H9 (cell line): ENCODE measurements at places on chromosomes 6 and 20.

DNA sequence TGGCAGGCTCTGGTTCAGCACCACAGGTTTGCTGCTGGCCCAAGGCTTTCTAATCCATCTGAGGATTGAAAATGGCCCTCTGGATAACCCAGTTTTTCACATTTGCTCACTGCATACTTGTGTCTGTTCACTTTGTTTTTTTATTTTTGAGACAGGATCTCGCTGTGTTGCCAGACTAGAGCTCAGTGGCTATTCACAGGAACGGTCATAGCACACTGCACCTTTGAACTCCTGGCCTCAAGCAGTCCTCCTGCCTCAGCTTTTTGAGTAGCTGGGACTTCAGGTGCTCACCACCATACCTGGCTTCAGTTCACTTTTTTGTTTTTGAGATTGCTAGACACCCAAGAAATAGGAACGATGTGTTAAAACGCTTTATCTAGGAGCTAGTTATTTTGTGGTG, 57.9 kb downstream of the ITCH start:
- DNase-seq = no peak

DNA sequence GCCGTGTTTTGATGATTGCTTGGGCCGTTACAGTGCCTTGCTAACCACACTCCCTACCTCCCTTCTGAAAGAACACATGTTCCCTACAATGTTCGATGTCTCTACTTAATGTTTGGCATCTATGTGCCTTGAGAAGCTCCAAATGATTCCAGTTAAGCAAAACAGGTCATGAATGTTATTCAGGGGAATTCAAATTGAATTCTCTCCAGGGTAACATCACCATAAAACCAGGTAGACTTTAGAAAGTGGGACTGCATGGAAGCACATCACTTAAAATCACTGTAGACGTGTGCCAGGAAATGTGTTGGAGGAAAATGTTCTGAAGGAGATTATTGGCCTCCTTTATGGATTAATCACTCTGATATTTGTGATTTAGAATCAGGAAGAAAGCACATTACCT, 128.1 kb downstream of the ADAT2 start:
- no peak for DNase-seq

GRCh38 chr6:125121894-125122293, 31.7 kb upstream of the TPD52L1 start:
- no peak for DNase-seq

DNA sequence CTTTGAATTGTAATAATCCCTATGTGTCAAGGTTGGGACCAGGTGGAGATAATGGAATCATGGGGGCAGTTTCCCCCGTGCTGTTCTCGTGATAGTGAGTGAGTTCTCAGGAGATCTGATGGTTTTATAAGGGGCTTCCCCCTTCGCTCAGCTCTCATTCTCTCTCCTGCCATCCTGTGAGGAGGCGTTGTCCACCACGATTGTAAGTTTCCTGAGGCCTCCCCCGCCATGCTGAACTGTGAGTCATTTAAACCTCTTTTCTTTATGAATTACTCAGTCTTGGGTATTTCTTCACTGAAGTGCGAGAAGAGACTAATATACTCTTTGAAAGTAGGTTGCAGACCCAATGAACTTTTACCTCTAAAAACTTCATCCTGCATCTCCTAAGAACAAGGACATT, 39.2 kb upstream of the KCNG1 start:
- DNase-seq = no peak

GRCh38 chr6:134600671-134601070, 282.8 kb upstream of the SGK1 start:
- no peak for DNase-seq

GRCh38 chr6:106413016-106413415, 52.5 kb downstream of the CRYBG1 start:
- no peak for DNase-seq

DNA sequence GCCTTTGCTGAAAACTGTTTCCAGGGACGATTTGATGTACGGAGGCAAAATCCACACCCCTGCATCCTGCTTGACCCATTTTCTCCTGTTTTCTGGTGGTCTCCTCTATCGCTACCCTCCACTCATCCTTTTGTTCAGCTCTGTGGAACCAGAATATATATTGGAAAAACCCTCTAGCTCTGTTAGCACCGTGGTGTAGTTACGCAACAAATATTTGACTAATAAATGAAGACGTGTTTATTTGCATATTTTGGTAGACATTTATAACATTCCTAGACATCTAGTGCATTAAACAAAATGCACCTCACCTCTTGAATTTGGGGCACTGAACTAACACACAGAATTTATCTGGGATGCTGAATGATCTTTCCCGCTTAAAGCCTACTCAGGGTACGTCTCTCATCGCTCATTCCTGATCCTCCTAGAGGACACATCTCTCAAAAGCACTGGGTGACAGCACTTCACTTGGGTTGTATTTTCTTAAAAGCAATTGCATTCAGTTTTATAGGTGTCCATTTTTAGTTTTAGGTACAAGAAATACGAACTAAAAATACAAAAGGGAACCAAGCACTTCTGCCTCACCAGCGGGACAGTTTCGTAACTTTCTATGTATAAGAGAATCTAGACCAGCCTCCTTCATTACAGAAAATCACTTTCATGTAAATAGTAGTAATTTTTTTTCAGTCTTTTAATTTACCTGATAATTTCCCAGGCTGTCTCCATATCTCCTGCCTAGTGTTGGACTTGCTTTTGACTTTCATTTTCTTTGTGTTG, 59.2 kb downstream of the SNRNP48 start:
- DNase-seq = no peak

DNA sequence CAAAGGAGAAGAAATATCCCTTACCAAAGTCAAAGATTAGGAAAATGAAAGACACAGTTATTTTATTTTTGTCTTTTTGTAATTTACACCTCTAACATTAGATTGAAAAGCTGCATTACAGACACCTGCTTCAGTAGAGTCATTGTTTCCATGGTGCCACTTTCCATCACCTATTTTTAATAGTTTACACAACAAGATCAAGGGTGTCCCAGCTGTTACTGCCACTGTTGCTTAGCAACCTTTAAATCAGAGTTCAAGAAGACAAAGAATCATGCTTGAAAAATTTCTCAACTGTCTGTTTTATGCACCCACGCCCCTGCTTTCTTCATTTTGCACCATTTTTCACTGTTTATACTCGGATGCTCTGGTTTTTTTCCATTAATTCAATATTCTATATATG, 668.2 kb upstream of the GJE1 start:
- no peak for DNase-seq

- no peak for DNase-seq
Observed at GRCh38 chr6:39493777-39494176, 171.3 kb upstream of the KCNK16 start.

- DNase-seq = no peak
Observed at GRCh38 chr6:31350196-31351032, 6.6 kb downstream of the HLA-B start.

- DNase-seq = no peak
Observed at GRCh38 chr6:46051962-46052361, 36.3 kb upstream of the CLIC5 start.

DNA sequence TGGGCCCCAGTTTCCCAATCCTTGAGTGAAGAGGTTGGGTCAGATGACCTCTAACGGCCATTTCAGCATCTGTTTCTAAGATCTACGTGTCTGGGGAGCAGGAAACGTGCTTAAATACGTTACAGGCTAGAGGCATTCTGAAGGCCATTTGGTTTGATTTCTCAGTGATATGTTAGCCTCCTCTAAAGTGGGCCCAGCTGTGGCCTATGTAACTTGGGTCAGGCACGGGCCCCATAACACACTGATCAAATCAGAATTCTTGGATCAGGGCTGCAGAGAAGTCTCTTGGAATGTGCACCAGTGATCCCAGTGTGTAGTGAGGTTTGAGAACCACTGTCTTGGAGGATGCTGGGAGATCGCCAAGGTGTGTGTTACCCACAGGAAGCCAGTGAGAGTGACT, 36.1 kb upstream of the TGM3 start:
- no peak for DNase-seq

DNA sequence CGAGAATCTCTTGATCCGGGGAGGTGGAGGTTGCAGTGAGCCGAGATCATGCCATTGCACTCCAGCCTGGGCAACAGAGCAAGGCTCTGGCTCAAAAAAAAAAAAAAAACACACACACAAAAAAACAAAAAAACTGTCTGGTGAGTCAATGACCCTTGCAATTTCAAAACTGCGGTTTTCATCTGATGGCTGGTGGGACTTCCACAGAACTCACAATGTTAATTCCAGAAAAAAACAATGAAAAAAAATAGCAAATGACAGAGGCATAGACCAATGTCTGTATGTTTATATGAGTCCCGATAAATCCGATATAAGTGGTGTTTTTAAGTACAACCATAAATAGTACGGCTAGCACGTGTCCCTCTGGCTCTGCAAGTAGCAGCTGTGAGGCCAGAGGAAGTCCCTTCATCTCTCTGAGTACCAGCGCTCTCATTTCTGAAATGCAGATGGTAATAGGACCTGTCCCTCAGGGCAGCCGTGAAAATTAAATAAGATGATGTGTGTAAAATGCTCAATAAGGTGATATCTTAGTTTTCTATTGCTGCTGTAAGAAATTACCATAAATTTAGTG, 21.9 kb upstream of the PTPN1 start:
- no peak for DNase-seq

DNA sequence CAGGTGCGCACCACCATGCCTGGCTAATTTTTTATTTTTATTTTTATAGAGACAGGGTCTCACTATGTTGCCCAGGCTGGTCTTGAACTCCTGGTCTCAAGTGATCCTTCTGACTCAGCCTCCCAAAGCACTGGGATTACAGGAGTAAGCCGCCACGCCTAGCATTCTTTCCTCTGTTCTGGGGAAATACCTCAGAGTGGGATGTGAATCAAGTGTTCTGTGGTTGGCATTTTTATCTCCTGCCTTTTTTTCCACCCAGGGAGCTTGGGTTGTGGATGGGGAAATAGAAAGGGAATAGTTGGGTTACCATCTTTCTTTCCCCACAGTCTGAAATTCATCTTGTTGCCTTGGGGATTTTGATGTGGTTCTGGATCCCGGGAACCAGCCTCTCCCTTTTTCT, 24.1 kb downstream of the TFAP2C start:
- DNase-seq = no peak

DNA sequence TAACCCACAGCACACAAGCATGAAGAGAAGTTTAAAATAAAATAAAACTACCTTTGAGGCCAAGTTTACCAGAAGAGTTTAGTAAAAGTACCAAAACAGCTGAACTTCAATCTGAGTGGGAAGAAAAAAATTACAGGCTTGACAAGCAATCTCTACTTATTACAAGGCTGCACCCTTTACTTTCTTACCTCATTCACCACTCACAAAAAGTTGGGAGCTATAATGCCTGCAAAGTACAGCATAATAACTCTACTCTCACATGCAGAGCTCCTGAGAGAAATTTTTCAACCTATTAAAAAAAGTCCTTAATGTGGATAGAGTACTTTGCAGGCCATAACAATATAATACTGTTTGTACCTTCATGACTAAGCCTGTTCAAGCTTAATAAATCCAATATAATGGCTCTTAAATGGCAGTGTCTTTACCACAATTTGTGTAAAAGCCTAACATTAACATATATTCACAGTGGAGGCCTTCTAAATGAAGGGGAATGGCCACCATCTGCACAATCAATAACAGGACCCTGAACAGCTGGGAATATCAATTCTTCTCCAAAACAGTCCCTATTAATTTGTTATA, 103.1 kb downstream of the DST start:
- DNase-seq = no peak

DNA sequence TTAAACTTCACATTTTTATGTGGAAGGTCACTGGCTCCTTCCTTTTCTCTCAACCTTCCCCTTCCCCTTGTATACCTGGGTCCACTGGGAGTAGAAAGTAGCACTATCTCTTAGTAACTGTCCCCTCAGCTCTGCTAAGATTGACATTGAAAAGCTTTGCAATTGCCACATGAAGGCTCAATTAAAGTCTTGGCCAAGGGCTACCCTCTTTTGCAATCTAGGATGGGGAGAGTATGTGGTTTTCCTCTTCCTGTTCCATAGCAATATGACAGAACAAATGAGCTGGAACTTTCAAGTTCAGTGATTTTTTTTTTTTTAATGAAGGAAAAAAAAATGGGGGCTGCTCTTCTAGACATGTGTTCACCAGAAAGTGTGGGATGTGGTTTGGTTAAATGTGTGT, 37.1 kb downstream of the PROKR2 start:
- DNase-seq = no peak

DNA sequence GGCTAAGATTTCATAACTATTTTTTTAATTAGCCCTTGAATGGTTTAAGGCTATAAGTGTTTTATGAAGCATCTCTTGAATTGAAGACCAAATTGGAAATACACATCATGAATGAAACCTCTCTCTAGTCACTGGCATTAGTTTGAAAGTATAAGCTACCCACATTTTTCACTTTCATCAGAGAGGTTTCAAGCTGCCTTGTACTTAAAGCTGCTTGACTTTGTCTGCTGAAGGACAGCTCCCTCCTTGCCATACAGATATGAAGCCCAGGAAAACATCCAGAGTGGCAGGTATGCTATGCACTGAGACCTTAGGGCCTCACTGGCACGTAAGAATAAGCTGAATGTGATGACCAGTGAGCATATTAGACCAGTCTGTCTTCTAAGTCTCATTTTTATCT, 62.7 kb downstream of the ELOVL2 start:
- no peak for DNase-seq

DNA sequence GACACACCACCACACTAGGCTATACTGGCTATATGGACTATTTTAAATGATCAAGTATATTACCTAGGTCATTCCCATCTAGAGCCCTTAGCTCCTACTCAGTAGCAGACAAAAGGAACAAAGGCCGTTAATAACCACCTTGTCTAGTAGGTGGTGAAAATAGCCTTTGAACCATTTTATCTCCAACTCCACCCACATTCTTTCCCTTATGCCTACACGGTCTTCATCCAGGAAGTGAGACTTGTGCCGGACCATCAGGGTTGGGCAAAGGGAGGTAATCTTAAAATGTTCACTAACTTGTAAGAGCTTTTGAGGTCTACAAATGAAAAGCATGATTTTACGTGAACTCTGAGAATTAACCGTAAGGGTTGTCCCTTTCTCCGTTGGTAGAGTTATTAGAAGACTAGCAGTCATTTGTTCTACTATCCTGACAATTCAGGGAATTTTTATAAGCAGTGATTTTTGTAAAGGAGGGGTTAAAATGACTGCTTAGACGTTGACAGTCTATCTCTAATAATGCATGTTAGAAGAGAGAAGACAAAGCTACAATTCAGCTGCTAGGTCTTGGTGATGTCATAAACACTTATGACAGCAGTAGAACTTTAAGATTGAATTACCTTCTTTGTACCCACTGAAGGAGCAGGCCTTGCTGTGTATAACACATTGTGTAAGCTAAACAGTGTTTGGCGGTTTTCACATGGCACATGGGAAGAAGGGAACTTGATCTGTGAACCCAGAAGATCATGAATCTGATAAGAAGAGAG, 371.8 kb upstream of the JAG1 start:
- no peak for DNase-seq
